IMR-90 (cell line): ENCODE measurements at places on chromosomes 11 and 22.

- DNase-seq: peak; percentile 18
Observed at GRCh38 chr11:20162824-20163782, 2.8 kb upstream of the DBX1 start.

- no peak for DNase-seq
Observed at GRCh38 chr11:44725016-44725685, 1.6 kb upstream of the TSPAN18 start.

DNA sequence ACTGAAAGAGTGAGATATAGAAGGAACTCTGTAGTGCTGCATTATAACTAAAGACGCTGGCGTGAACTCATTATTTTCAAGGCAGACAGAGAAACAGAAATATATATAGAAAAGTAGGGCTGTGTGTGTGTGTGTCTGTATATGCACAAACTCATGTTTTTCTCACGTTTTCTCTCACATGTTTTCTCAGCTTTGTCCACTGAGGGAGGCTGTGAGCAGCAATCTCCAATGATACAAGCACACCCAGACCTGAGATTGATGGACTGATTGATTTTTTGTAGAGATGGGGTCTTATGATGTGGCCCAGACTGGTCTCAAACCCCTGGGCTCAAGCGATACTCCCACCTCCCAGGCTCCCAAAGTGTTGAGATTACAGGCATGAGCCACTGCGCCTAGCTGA, 122.5 kb downstream of the SERGEF start:
- DNase-seq: no peak

DNA sequence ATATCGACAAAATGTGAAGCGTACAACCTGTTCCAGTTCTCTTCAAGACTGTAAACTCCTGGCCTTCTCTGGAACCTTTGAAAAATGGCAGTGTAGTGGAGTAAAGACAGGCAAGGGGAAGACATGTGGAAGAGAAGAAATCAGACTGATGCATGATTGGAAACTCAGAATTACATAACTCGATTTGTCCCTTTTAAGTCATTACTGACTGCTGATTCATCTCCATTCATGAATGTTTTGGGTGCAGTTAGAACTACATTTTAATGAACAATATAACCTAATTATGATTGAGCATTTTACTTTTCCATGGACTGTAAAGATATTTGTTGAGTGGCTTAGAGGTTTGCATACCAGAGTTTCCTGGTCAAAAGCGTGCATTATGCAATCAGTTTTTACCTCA, 32.9 kb downstream of the FAT3 start:
- DNase-seq: no peak

GRCh38 chr11:2195756-2196088, 24.1 kb upstream of the TH start:
- no peak for DNase-seq

DNA sequence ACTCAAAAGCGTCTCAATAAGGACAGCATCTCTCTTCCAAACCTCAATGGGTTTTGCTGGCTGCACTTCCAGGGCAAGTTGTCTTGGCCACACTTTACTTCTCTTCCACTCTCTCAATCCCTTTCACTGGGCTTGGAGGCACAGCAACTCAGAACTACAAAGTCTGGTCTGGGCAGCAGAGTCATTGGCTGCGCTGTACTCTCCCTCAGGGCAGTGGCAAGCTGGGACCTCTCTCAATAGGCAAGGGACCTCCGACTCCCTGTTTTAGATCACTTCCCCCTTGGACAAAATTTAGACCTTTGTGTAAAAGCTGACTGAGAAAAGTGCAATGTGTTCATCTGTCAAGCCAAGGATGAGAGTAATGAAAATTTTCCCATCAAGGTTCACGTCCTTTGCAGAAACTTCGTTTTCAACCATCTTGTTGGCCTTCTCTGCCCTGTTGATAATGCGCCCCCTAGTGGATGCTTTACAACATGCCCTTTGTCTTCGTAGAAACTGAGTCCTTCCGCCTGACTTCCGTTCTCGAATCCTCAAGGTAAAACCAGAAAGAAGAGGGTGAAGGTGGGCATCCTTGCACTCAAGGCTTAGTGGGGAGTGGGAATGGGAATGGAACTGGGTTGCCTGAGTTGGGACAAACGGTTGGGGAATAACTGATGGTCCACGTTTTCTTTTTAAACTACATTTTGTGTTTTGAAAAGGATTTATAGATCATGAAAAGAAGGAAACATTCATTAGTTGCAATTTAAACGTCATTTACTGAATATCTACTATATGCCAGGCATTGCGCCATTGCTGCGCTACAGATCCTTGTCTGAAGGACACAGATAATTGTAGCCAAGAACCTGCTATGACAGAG, 99.1 kb downstream of the CD44 start:
- no peak for DNase-seq

DNA sequence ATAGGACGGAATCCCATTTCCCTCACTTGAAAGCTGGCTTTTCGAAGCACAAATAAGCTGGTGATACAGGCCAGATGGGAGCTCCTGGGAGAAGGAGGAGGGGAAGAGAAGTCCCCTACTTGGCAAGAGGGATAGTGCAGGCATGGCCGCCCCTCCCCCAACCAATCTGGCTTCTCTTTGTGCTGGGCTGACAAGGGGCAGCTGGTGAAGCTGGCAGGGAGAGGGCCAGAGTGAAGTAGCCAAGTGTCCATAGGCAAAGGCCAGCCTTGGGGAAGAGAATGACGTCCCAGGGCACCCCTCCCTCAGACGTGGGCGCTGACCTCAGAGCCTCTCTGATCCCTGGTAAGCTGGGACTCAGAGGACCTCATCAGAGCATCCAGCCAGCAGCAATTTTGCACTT, 78.7 kb upstream of the GRAMD1B start:
- no peak for DNase-seq

GRCh38 chr11:10674440-10674855, 19.1 kb downstream of the IRAG1 start:
- DNase-seq: no peak

- no peak for DNase-seq
Observed at GRCh38 chr11:40819230-40819629, 640.2 kb downstream of the LRRC4C start.

- DNase-seq: peak; percentile 22
Observed at GRCh38 chr11:32154275-32154674, 63.4 kb downstream of the RCN1 start.

GRCh38 chr22:26707581-26707980, 50.2 kb downstream of the MIAT start:
- DNase-seq: no peak

DNA sequence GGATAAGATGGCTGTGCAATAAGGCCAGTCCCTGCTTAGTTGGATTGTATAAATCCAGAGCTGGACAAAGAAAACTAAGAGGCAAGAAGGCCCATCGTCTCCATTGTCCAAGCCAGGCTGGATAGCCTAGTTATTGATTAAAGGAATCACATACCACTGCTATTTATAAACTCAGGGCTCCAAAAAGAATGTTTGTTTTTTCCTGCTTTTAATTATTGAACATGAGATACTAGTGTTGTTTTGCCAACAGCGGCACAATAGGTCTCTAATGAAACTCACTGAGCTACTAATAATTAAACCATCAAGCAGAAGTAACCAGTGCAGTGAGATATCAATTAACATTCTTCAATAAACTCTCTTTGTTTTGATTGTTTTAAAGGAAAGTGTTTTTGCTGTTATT, 259.7 kb downstream of the INSC start:
- DNase-seq: no peak

DNA sequence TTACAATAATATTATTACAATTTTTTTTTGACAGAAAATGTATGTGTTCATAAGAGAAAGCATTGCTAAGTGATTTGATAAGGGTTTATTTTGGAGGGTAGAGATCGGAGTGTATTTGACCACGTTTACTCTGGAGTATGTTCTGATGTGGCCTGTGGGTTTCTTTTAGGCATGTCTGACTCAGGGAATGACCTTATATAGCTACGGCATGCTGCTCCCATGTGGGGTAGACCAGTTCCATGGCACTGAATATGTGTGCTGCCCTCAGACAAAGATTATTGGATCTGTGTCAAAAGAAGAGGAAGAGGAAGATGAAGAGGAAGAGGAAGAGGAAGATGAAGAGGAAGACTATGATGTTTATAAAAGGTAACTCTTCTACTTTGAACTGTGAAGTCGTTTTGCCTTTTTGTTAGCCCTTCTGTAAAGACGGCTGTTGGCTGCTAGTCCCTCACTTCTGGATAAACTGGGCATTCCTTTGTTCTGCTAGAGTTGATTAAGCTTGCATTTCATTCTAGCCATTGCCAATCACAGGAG, 38.1 kb upstream of the ST14 start:
- peak; percentile 81 for DNase-seq

GRCh38 chr11:85028329-85029101, 598.6 kb downstream of the DLG2 start:
- no peak for DNase-seq

- DNase-seq: peak; percentile 88
Observed at GRCh38 chr22:41966607-41967240, 2.5 kb upstream of the SEPTIN3 start.

DNA sequence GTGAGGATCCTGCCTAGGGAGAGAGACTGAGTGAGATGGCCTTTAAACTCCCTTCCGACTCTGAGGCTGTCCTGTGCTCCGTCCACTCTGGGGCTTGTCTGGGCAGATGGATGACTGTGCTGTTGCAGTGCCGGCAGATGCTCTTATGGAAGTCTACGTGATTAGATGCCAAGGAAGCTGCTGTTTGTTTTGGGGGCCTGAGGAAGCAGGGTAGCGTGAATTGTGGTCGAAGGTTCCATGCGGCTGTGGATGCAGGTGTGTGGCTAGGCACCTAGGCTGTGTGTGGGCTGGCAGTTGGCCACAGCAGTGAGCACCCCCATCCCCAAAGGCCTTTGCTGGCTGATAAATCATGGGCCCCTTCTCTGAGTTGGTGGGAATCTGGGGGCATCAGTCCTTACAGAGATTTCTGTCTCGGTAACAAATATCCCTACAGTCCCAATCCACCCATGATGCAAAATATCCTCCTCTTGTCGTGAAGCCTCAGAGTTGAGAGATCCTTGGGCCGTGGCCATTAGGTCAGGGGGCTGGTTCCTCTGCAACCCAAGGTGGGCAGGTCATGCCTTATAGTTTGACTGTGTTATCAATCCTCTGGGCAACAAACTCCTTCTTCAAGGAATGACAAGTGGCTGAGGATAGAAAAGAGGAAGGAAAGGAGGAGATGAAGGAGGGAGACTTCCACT, 31.2 kb downstream of the AMPD3 start:
- DNase-seq: no peak

GRCh38 chr22:36743011-36743410, 32.9 kb downstream of the IFT27 start:
- DNase-seq: no peak
